Midbrain (tissue), 1 donor: ENCODE measurements at places on chromosomes 16 and 17.

DNA sequence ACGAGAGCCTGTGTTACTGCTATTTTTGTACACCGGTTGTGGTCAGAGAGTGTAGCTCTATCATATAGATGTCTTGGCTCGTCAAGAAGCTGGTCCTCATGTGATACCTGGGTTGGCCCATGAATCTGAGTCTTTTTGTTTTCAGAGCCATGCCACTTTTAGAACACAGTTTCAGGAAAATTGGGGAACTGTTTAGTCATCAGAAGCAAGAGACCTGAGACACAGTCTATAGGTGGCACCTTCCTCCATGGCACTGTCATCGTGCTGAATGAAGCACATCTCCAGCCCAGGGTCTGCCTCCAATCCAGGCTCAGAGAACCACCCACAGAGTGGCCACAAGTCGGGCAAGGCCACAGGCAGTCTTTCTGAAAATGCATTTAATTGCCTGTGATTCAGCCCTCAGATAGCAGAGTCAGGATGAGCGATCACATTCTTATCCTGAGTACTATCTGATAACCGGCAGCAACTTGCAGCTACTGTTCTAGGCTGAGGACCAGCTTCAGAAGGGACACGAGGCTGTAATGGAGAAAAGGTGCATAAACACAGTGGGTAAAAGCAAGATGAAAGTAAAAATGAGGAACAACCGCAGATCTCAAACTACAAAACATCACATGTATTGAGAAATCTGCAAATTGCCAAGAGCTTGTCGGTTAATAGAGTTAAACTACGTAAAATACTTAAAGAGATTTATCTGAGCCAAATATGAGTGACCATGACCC is 14.2 kb upstream of the HAPSTR1 start:
- no peak for DNase-seq

GRCh38 chr17:82884970-82885353 is 45.1 kb upstream of the ZNF750 start:
- DNase-seq, result no peak

DNA sequence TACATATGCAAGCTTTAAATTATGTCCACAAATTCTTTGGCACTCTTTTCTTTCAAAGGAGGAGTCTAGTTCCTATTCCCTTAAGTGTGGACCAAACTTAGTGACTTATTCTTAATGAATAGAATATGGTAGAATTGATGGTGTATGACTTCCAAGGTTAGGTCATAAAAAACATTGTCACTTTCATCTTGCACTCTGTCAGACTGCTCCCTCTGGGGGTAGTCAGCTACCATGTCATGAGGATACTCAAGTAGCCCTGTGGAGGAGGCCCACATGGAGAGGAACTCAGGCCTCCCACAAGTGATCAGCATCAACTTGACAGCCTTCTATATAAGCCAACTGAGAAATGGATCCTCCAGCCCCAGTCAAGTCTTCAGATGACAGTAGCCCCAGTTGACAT is 58.0 kb upstream of the SCNN1B start:
- DNase-seq, result no peak

DNA sequence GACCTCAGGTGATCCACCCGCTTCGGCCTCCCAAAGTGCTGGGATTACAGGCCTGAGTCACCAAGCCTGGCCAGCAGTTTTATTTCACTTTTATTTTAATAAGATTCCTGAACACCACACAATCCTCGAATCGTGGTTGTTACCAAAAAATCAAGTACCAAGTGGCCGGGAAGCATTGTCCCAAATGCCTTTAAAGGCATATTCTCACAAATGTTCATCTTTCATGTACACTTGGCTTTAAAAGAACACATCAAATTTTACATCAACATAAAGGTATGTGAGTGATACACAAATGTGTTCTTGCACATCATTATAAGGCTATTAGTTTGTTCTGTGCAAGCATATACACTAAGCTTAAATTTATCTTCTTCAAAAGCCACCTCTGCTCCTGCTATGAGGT is 8.1 kb upstream of the MYH11 start:
- no peak for DNase-seq

- DNase-seq, result no peak
Observed at GRCh38 chr17:32671896-32672295, 185.1 kb downstream of the CDK5R1 start.

DNA sequence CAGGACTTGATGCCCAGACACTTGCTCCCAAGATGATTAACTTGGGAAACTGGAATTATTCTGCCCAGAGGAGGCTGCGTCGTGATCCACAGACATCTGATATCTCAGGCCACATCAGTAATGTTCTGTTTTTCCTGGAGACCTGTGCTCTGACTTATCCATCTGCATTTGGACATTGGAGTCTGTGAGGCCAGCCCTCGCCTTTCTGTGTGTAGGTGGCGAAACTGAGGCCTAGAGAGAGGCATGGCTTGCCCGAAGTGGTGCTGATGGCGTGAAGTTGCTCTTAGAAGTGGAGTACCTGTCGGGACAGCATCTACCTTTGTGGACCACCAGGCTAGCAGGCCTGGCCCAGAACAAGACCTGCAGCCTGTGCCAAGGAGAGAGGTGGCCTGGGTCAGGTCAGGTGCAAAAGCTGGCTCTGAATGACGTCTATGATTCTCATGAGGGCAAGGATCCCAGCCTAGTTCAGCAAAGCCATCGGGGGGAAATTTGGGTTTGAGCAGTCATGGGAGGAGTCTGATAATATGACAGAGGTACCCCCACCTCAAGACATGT is 186.8 kb upstream of the ZNF469 start:
- no peak for DNase-seq

GRCh38 chr16:68190736-68191510 is 45.0 kb downstream of the ESRP2 start:
- peak; percentile 37 for DNase-seq

DNA sequence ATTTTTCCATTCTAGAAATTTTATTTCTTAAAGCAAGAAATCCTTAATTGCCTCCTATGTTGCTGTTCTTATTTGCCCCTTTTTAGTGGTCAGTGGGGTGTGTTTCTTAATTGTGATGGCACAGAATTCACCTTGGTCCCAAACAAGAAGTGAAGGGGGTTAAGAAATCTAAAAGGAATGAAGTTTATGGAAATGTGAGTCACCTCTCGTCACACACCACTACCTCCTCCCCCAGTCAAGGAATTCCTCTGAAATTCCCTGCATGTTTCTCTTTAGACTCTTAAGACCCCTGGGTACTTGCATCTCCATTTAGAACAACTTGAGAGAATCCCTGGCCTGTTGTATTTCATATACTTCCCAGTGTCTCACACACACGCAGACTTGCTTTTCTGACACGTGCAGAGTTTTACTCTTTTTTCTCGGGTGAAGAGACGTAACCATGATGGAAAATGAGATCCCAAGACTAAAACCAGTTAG is 247.4 kb downstream of the PRKCA start:
- no peak for DNase-seq

- no peak for DNase-seq
Observed at GRCh38 chr17:82278786-82279391, 5.4 kb upstream of the CSNK1D start.

DNA sequence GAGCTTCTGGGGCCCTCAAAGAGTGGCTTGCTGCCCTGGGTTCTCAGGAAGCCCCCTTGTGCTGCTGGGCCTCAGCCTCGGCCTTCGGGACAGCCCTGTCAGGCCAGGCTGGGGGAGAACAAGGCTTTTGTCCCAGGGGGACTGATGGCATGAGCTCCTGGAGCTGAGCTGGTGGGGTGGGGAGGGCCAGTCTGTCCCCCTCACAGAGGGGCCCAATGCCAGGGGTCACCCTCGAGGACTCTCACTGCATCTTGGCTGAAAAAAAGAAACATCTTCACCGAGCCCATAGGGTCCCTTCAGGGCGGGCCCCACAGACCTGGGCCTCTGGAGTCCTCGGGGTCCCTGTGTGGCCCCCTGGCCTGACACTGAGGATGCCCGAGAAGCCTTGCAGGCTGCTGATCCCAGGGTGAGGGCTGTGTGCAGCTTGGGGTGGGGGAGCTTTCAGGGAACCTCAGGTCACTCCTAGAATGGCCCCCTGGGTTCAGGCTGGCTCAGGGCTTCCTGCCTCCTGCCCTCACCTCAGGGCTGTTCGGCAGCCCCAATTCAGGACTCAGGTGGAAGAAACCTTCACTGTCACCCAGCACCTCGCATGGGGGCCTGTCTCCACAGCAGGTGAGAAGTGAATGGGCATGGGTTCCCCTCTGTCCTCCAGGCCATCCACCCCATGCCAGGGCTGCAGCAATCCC is 90.5 kb downstream of the TNFRSF13B start:
- no peak for DNase-seq

GRCh38 chr16:14015948-14016347 is 55.2 kb upstream of the MRTFB start:
- no peak for DNase-seq

DNA sequence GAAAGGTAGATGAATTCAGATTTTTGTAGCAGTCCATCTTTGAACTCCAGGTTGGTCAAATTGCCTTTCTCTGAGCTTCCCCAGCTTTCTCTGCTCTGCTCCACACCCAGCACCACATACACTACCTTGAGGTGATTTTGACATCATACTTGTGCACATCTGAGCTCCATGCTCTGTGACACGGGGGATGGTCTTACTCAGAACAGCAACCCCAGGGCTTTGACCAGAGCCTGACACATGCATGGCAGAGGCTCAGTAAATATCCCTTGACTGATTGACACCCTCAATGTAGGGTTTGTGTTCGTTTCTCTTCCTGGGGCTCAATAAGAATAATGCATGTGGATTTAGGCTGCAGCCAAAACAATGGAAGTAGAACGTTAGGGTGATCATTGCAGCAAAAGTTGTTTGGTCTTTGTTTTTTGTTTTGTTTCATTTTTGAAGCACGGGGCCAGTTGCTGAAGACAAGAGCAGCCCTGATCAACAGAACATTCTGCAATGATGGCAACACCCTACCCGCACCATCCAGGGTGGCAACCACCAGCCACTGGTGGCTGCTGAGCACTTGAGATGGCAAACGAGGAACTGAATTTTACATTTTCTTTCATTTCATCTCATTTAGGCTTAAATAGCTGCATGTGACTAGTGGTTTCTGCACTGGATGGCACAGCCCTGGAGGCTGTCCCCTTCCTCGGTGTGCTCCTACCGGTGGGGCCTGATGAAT is 224.8 kb upstream of the TNRC6C start:
- no peak for DNase-seq

DNA sequence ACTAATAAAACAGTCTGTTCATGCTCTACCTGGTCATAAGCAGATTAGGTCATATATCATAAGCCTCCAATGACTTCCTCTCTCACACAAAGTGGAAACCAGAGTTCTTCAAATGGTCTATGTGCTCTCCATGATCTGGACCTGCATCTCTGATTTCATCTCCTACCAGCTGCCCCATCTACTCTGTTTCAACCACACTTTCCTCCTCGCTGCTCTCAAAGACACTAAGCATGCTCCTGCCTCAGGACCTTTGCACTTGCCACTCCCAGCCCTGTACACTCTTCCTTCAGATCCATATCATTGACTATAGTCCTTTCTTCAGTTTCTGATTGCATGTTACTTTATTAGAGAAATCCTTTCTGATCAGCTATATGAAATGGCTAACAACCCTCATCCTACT is 196.8 kb downstream of the PHKB start:
- no peak for DNase-seq

DNA sequence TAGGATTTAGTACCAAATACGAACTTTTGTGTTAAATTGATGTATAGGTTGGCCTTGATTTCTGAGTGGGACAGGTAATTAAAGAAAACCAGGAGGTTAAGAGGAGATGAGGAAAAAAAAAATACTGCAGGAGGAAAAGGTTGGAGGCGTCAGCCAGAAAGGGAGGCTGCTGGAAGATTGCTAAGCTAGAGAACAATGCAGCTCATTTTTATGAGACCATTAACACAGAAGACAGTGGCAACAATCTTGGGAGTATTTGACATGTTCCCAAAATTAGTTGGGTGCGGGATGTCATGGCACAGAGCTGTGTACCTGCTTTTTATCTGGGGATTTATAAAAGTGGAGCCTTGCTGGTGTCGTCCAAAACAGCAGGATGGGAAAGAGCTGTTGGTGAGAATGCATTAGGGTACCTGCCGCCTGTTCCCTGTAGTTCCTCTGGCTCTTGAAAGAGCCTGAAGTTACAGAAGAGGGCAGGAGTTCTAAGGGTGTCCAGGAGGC is 229.3 kb downstream of the RBFOX1 start:
- DNase-seq, result no peak

DNA sequence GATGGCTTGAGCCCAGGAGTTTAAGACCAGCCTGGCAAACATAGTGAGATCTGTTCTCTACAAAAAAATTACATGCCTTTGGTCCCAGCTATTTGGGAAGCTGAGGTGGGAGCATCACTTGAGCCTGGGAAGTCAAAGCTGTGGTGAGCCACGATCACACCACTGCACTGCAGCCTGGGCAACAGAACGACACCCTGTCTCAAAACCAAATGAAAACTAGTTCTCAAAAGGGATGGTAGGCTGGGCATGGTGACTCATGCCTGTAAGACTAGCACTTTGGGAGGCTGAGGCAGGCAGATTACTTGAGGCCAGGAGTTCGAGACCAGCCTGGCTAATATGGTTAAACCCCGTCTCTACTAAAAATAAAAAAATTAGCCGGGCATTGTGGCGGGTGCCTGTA is 31.1 kb downstream of the PPM1D start:
- no peak for DNase-seq

DNA sequence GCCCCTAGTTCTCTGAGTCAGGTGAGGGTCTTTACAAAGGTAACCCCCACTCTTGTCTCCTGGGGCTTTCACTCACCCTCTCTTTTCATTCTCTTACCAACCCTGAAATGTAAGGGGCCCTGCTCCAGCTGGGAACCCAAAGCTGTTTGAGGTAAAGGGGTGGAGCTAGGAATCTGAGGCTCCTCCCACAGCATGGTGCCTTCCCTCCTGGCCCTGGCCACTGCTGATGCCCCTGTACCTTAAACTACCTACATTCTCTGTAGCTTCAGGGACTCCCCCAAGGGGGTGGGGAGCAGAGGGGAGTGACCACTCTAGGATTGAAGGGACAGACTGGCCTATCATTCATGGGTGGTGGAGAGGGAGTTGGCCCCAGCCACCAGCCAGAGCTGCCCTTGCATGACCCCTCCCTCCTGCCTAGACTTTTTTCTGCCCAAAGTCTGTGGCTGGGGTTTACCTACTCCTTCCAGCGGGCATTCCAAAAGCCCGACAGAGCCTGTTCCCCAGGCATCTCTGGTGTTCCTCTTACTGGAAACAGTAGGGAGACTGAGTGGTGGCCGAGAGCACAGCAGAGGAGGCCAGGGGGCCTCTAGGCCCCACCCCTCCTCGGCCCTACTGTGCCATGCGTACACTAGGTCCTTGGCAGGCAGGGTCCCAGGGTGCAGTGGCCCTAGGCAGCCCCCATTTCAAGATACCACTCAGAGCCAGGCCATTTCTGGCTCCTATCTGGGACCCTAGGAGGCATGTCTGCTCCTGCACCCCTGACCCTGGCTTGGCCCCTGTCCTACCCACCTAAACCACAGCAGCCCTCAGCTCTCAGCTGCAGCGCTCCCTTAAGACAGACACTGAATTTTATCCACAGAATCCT is 9.5 kb downstream of the DOK4 start:
- DNase-seq, result no peak
